ENCODE measurements at places on chromosomes 2 and 18.

- no peak for DNase-seq
Measured at GRCh38 chr2:238422285-238422684, 4.4 kb upstream of the ASB1 start.

DNA sequence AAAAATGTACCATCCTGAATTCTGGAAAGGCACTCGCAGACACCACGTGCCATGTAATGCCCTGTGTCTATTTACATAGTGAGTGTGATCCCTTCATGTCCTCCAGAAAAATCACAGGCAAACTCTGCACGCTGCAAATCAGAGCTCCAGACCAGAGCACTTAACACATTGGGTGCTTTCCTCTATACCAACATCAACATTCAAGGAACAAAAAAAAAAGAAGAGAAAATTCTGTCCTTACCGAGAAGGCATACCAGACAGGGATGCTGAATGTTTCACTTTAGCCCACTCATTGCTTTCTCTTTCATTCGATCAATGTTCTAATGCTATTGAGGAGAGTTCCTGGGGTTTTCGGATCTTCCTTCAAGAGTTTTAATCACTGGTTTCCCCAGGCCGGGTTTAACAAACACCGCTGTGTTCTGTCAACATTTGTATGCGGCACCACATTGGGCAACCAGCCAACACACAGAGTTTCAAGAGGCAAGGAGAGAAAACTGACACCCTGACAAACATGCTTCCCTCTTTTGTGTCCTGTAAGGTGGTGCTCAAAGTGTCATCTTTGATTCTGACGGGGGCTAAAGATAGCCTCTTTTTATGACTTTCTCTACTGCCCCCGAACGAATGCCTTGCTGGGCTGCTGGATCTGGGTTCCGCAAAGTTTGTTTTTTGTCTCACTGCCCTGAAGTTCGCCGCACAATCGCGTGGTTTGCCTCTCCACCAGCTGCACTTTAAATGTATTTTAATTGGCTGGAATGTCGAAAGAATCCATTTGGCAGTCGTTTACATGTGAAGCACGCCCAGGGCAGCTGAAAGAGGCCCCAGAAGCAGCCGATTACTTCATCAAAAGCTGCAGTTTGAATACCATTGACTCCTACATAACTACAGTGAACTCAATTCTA lies 106.4 kb upstream of the NCKAP5 start:
- no peak for DNase-seq

DNA sequence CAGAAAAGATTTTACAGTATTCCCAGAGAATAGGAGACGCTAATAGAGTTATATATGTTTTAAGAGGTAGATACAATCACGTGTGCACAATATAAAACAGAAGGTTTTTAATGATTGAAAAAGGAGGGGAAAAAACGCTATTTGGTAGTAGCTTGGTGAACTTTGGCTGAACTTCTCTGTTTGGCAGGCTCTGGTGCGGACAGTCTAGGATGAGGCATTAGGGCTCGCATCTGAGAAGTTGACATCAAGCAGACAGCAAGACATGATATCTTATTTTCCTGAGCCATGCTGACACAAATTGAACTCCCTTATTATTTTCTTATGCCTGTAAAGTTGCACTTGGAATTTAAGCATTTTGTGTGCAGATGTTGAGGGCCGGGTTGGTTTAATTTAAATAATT lies 176.6 kb downstream of the EN1 start:
- no peak for DNase-seq

DNA sequence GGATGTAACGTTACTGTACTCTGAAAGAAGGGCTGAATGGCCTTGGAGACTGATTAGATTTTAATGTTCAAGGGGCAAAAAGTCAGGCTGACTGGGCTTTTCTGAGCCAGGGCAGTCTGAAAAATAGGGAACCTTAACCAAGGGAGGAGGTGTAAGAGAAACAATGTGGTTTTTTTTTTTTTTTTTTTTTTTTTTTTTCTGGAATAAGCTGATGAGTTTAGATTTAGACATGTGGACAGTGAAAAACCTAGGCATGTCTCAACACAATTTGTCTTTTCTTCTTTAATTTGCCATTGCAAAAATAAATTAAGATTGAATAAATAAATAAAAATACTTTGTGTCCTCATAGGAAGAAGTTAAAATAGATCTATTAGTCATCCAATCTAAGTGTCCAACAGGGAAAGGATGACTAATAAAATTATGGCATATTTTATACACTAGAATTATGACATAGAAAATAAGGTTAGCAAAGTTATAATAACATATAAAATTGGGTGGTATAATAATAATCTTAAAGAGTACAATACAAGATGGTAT lies 237.6 kb upstream of the TRIB2 start:
- DNase-seq, result no peak

GRCh38 chr18:39611381-39612100 lies 2045.9 kb upstream of the CELF4 start:
- DNase-seq, result no peak

- DNase-seq, result no peak
Measured at GRCh38 chr2:17476830-17477229, 41.4 kb downstream of the RAD51AP2 start.

GRCh38 chr2:120580709-120581108 lies 155.0 kb upstream of the GLI2 start:
- DNase-seq, result no peak

- DNase-seq, result no peak
Measured at GRCh38 chr2:107376909-107377308, 449.8 kb upstream of the RGPD4 start.

DNA sequence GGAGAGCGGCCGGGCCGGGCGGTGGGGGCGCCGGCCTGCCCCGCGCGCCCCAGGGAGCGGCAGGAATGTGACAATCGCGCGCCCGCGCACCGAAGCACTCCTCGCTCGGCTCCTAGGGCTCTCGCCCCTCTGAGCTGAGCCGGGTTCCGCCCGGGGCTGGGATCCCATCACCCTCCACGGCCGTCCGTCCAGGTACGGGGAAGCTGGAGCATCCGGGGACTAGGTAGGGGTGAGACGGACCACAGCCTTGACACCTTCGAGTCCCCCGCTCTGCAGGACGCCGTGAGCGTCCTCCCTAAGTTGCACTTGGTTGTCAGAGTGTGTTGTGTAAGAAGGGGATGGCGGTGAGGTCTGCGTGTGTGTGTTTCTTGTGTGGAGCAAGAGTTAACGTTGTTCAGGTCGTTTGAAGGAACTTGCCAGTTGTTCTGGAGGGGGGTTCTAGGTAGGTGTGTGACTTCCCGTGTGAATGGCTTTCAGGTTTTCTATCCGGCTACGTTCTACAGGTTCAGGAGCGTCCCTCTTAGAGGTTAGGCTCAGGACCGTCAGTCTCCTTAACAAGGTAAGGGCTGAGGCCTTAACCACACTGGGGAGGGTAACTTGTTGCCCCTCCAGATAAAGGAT lies 393 bp downstream of the IL1R1 start:
- DNase-seq, result no peak

DNA sequence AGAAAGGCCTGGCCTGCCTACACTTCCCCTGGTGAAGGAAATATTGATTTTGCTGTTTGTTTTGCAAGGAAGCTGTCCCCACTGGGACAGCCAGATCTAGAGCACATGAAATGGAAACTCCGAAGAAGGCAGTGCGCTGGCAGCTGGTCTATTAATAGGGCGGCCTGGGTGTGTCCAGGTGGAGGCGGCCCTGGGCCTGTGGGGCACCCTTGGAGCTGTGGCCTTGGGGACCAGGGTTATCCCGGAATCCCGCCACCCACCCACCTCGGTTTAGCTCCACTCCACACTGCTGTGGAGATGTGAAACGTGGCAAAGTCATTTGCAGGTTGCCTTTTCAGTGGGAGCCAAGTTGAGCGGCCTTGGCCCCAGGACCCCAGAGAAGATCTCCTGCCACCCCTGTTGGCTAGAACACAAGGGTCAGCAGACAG lies 204.3 kb downstream of the KLHL29 start:
- DNase-seq, result no peak

DNA sequence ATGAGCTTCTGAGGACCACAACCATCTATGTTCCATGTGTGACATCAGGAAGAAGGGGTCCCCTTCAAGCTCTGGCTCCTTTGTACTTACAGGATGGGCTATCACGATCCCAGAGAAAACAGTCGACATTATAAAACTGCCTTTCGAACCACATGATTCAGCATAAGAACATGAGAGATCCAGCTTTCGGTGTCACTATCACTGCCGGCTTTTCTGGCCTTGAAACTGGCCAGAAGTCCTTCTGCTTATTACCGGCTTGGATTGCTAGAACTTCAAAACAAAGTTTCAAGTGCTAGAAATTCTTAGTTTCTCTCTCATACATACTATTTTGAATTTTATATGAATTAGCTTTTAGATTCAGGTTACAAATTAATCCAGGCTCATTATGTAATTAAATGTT lies 138.9 kb downstream of the PID1 start:
- DNase-seq, result no peak
